Activated CD4-positive, alpha-beta T cell treated with anti-CD3 and anti-CD28 coated beads, Interleukin-2, amount 10 ng/mL, durations not matched to agents 24 days and 14 days (primary cell): ENCODE measurements at places on chromosomes 16 and 17.
A peak's percentile ranks its signal among the peaks of the same experiment; 100 is the strongest.

- DNase-seq = no peak
Observed at GRCh38 chr17:4858068-4858881, 25.1 kb downstream of the MINK1 start.

DNA sequence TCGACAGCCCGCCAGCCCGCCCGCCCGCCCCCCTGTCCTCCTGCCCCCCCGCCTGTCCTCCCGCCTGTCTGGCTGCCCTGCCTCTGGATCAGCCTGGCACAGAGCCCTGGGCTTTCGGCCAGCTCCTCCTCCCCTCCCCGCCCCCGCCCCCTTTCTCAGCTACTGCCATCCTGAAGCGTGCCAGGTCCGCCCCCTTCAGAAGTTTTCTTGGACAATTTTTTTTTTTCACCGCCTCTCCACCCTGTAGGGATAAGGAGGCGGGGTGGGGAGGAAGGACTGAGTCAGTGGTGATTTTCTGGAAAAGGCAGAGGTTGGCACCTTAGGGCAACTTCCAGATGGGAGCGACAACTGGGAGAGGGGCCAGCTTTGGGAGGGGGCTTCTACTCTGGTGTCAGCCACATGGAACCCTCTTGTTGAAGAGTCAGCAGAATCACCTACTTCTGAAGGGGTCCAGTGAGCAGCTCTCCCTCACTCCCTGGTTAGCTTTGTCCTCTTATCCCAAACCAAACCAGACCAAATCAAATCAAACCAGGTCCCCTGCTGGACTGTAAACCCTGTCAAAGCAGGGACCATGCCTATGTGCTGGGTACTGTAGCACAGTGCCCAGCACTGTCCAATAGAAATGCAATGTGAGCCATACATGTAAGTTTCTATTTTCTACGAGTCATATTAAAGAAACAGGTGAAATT, 19.7 kb downstream of the IGF2BP1 start:
- no peak for DNase-seq

GRCh38 chr16:6993544-6993943, 339.1 kb upstream of the RBFOX1 start:
- DNase-seq = no peak

- DNase-seq = no peak
Observed at GRCh38 chr16:56048425-56049105, 142.7 kb upstream of the GNAO1 start.

DNA sequence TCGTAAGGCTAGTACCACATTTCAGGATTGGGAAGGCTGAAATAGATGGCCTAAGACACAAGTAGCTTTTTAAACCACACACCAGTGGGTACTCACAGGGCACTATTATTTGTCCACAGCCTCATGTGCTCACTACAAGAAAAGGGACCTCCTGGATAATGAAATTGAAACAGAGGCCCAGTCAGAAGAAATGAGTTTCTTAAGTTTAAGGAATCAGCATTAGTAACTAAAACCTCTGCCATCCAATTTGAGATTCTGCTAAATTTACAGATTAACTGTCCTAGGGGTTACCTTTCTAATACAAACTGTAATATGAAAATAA, 3.0 kb downstream of the USP7 start:
- DNase-seq = no peak

GRCh38 chr17:46159686-46160085, 33.5 kb downstream of the KANSL1 start:
- no peak for DNase-seq

- no peak for DNase-seq
Observed at GRCh38 chr16:77647726-77648125, 74.6 kb upstream of the NUDT7 start.

DNA sequence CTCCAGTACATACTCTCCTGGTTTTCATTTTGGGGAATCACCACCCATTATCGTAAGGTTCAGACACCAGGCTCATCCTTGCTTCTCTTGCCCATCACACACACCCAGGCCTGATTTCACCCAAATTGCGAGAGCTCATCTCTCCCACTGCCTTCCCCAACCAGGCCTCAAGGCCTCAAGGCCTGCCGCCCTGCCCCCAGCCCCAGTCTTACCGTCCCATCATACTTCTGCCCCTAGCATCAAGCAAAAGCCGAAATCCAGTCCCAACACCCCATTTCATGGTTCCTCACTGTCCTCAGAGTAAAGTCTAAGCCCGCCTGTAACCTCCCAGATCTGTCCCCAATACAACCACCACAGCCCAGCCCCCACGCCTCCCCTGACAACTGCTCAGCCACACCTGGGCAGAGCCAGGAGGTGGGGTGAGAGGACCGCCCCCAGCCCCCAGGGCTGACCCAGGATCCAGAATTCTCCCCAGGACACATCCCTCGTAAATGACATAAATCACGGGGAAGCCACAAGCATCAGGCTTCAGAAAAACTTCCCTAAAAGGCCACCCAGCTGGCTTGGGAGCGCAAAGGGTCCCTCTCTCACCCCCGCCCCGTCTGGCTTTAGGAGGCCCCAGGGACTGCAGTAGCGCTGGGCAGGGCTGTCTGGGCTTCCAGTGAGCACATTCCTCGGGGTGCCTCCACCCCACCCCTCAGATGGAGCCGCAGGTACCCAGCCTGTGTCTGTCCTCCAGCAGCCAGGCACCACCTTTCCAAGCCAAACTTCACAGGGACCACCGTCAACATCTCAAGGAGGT, 9.6 kb upstream of the P2RX1 start:
- DNase-seq = no peak

DNA sequence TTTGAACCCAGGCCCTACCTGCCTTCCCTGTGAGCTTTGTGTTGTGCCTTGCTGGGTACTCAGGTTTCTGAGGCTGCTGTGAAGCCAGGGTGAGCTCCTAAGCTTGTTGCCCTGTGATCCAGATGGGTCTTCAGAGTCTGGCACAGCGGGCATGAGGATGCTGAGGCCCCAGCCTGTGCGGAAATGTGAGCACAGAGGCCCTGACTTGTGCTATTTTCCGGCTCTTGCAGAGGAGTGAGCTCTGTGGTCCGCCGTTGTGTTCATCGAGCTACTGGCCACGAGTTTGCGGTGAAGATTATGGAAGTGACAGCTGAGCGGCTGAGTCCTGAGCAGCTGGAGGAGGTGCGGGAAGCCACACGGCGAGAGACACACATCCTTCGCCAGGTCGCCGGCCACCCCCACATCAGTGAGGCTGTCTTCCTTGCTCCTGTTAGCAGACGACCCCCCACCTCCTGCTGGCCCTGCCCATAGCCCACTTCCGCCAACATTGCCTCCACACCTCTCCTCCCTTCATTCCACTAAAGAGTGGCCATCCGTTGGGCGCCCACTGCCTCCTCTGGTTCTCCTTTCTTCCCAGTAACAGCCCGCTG, 2.7 kb downstream of the PHKG2 start:
- DNase-seq = no peak

DNA sequence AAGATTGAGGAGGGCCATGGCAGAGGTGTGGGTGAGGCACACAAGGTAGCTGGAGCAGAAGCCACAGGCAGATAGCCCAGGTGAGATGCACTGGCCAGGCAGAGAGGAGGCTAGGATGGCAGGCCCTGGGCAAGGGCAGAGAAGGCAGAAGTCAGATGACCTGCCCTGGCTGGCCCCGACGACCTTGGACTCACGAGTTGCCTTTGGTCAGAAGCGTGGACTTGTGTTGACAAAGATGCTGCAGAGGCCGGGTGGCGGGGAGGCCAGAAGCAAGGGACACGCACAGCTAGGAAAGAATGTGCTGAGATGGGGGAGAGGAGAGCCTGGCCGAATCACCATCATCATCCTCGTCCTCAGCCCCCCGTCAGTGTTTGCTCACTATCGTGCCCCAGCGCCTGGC, 123.7 kb downstream of the RBFOX3 start:
- no peak for DNase-seq

- peak; percentile 80 for DNase-seq
Observed at GRCh38 chr17:58710948-58711552, 18.6 kb downstream of the RAD51C start.

DNA sequence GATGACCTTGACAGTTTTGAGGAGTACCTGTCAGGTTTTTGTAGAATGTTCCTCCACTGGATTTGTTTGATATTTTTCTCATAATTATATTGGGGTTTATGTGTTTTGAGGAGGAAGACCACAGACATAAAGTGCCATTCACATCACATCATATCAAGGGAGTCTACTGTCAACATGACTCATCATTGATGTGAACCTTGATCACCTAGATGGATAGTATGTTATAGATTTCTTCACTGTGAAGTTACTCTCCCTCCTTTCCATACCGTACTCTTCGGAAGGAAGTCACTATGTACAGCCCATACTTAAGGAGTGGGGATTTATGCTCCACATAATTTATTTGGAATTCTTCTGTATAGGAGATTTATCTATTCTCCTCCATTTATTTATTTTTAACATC, 23.2 kb downstream of the PRSS54 start:
- no peak for DNase-seq

- no peak for DNase-seq
Observed at GRCh38 chr17:80363120-80363515, 51.8 kb upstream of the ENDOV start.

DNA sequence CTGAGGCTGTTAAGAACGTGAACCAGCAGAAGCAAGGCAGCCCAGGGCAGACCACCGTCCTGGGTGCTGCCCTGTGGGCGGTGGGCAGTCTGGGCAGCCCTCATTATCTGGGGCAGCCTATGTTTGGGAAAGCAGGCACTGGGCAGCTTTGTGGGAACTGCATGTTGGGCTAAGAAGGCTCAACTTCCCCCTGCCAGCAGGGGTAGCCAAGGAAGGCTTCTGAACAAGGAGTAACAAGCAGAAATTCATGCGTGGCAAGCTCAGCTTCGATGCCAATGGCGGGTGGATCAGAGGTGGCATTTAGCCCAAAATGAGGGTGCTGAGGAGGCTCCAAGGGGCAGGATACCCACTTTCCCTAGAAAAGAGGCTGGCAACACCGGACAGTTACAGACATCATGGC, 42.7 kb upstream of the METRNL start:
- no peak for DNase-seq

GRCh38 chr17:82756166-82756565, 4.3 kb downstream of the TBCD start:
- DNase-seq = no peak

DNA sequence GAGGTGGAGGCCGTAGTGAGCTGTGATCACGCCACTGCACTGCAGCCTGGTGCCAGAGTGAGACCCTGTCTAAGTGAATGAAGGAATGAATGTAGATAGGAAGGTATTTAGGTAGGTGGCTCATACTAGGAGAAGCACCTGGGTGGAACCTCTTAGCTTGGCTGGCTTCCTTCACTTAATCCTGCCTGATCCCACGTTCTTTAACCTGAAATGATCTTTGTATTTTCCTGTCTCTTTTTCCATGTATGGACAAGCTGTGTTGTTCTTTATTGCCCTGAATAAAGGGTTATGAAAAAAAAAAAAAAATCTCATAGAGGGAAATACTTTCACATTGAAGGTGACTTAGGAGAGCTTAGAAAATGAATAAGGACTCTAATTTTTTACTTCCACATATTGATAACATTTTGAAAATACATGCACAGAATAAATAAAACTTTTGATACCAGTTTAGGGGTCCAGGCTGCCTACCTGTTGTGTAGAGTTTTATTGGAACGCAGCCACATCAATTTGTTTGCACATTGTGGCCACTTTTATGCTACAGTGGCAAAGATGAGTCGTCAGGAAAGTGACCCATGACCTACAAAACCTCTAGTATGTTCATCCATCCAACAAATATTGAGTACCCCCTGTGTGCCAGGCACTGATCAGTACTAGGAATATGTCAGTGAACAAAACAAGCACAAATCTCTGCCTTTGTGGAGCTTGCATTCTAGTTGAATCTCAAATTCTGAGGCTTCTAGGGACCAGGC, 44.6 kb downstream of the VPS35L start:
- DNase-seq = no peak

- no peak for DNase-seq
Observed at GRCh38 chr17:8631554-8631877, 991 bp upstream of the MYH10 start.

- peak; percentile 88 for DNase-seq
Observed at GRCh38 chr17:65099941-65100315, 37.2 kb upstream of the RGS9 start.

GRCh38 chr16:75519175-75519574, 16.7 kb downstream of the CHST5 start:
- no peak for DNase-seq

DNA sequence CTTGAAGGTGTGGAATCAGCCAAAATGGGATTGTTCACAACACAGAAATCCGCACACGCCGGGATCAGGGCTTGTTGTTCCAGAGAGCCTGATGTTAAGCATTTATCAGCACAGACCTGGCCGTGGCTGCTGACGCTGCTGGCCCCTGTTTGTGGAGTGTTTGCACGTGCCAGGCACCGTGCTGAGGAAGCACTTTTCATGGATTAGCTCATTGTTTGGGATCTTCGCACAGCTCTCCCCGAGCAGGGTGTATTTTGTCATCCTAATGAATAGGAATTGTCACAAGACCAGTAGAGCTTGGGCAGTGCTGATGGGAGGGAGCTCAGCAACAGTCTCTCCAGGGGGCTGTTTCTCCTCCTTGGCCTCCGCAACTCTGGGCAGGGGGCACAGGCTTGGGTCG, 160.4 kb upstream of the PLCG2 start:
- no peak for DNase-seq

- no peak for DNase-seq
Observed at GRCh38 chr16:31132303-31132979, 3.1 kb downstream of the PRSS8 start.

DNA sequence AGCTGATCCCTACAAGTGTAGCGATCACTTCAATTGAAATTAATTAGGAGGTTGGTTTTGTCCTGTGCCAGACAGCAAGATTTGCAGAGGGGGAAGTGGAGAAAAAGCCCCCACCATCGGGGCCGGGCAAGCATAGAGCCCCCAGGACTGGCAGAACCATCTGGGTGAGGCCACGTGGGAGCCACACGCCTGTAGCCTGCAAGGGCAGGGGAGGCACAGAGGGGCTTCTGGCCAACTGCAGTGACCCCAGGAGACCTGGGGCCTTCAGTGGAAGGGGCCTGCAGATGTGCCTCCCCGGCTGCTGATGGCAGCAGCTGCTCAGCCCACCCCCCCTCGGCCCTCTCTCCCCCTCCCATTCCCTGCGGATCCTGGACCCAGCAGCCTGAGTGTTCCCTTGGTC, 54.1 kb downstream of the BAHCC1 start:
- no peak for DNase-seq

DNA sequence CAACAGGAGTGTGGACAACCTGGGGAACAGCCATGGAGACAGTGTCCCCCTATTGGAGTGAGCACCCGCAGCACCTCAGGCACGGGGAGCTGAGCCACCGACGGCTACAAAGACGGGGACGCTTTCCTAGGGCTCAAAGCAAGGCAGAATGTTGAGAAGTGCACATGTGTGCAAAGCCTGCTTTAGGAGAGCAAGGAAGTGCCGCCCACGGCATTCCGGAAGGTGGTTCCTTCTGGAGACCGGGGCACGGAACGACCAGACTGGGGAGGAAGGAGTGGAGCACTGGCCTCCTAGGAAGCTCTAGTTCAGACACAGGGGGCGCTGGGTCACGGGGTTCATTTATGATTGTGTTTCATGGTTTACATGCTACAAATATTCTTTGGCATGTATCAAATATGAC, 52.2 kb downstream of the TBC1D16 start:
- no peak for DNase-seq

GRCh38 chr17:41824086-41824485, 11.3 kb downstream of the FKBP10 start:
- no peak for DNase-seq
